ENCODE measurements at places on chromosomes 16 and 17.
A peak's percentile ranks its signal among the peaks of the same experiment; 100 is the strongest.

- DNase-seq = no peak
Observed at GRCh38 chr16:27671410-27671809, 121.5 kb downstream of the KATNIP start.

DNA sequence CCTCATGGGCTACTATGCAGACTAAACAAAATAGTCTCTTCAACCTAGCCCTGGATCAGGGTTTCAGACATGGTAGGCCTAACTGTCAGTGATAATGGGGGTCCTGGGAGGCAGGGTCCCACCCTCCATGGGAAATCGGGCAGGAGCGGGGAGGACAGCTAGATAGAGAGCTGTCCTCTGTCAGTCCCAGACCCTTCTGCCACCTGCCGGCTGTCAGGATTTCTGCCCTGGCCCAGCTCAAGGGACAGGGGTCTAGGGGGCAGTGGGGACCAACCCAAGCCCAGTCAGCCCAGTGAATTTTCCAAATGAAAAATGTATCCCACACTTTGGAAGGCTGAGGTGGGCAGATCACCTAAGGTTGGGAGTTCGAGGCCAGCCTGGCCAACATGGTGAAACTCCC is 5.3 kb downstream of the CA7 start:
- DNase-seq = no peak

- peak; percentile 79 for DNase-seq
Observed at GRCh38 chr16:87317750-87318644, 805 bp upstream of the C16orf95 start.

- peak; percentile 24 for DNase-seq
Observed at GRCh38 chr16:53872248-53873221, 168.6 kb downstream of the FTO start.

- DNase-seq = no peak
Observed at GRCh38 chr17:45946841-45947256, 52.2 kb upstream of the STH start.

- DNase-seq = no peak
Observed at GRCh38 chr17:77419547-77420094, 278.9 kb downstream of the SEC14L1 start.

DNA sequence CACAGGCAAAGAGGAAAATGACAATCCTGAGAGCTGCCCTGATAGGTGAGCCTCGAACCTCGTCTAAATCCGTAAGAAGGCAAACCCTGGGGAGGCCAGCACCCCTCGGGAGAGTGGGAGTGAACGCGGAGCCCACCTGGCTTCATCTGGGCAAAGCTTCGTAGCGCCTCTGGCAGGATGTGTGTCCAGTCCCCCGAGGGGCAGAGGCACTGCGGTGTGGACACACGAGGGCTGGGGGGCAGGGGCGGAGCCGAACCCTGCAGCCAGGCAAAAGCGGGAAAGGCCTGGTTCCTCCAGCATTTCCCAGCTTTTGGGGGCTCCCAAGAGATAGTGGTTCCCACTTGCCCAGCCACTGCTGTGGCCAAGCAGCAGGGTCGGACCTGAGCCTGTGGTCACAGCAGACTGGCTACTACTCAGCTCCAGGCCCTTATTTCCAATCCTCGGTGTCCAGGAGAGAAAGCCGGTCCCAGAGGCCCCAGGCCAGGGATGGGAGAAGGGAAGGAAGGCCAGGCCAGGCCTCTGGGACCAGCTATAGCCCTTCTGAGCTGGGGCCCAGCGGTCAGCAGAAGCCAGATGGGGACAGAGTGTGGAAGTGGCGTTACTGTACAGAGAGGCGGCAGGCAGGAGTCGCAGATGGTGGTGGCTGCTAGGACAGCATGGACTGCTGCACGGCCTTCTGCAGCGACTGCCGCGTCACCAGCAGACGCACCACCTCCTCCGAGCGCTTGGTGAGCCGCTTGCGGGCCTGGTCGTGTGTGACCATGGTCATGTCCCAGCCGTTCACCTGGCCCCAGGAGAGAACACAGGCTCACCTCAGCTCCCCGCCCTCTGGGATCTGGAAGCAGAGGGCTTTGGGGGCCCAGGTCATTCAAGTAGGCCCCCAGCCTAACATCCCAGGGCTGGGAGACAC is 5.0 kb downstream of the TAX1BP3 start:
- DNase-seq = no peak

- no peak for DNase-seq
Observed at GRCh38 chr16:75074920-75075687, 41.5 kb downstream of the LDHD start.

GRCh38 chr16:1003391-1004347 is 22.1 kb downstream of the SOX8 start:
- DNase-seq = no peak

DNA sequence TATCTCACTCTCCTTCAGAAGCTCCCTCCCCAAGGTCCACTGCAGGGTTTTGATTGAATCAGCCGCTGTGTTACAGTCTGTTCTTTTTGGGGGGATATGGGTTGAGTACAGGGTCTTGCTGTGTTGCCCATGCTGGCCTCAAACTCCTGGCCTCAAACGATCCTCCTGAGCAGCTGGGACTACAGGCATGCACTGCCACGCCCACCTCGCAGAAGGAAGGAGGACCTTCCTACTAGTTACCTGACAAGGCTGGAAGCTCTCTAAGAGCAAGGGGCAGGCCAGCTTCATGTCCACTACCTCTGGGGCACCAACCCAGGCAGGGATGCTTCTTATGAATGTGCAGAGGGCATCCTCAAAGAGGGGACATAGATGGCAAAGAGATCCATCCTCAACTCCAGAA is 1.9 kb upstream of the MMP28 start:
- DNase-seq = no peak

- DNase-seq = peak; percentile 87
Observed at GRCh38 chr17:29568331-29569244, at the start of gene TP53I13. Gene TP53I13, plus strand, starts transcription at chr17:29568701. Its CDS starts 58 bp downstream, at chr17:29568759.

DNA sequence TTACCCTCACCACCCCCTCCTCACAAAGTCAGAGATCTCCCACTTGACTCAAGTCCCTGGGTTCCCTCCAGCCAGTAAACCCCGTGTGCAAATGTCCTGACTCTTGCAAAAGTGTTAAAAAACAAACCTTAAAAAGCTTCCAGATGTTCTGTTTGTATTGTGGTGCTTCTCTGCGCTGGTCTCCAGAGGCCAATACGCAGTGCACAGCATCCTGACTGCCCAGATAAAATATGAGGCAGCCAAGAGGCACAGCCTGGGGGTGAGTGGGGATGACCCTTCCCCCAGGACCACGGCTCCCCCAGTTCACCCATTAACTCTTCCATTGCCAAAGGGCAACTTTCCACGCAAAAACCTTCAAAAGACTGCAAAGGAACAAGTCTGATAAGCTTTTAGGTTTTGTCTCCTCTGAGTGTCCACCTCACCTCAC is 291.8 kb downstream of the SOX9 start:
- DNase-seq = no peak

DNA sequence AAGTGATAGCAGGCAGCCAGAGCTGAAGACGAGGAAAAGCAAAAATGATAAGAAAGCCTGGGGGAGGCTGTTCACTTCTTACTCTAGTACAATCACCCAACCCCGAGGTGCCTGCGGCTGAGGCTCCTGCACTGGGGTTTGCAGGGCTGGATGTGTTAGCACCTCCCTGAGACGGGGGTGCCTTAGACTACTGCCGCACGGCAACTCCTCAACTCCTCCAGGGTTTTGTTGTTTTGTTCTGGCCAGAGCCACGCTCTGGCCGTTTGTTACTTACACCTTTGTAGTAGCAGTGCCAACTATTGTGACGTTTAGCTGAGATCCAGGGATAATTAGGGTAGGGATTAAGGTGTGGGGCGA is 51.5 kb downstream of the LDHD start:
- no peak for DNase-seq

DNA sequence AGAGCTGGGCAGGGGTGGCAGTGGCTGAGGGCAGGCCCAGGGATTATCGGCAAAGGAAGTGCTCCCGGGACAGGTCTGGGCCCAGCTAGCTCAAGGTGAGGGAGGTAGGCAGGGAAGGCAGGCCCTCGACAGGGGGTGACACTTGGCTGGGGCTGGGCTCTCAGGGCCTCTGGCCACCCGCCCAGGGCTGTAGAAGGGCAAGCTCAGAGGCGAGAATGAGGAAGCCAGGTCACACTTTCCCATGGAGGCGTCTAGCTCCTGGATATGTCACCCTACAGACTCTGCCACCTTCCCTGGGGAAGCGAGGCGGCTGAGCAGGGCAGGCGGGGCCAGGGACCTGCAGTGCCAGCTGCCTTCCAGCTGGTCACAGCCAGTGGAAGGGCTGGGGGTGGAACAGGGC is 19.1 kb downstream of the FAM83G start:
- DNase-seq = no peak

DNA sequence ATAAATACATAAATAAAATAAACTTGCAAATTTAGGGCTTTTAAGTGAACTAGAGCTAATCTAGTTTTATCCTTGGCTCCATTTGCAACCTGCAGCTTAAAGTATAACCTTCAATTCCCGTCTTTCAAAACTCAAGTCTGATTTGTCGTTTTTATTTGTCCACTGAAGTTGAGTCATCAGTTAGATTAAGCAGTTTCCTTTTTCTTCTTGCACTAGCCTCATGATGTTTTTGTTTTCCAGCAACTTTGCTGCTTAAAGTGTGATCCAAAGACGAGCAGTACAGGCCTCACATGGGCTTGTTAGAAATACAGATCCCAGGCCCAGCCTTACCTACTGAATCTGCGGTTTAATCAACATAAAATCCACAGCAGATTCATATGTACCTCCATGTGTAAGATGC is 13.8 kb downstream of the ARSG start:
- DNase-seq = no peak

GRCh38 chr16:87407511-87408112 is 15.5 kb downstream of the MAP1LC3B start:
- no peak for DNase-seq

DNA sequence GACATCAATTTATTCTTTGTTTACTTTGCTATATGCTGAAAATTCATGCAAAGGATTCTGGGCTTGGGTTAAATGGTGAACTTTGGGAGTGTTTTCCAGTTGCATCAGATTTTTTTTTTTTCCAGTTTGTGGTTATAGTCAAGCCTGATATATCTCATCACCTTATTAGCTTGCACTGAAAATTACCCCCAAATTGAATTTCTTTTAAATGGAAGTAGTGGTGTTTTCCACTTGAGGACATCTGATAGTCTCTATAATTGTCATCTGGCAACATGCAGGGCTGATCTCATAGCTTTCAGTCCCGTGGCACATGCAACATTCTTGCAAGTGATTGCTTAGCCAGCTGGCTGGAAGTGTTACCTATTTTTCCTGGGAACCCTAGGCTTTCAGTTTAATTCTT is 4.7 kb upstream of the KRTAP3-1 start:
- DNase-seq = peak; percentile 36

DNA sequence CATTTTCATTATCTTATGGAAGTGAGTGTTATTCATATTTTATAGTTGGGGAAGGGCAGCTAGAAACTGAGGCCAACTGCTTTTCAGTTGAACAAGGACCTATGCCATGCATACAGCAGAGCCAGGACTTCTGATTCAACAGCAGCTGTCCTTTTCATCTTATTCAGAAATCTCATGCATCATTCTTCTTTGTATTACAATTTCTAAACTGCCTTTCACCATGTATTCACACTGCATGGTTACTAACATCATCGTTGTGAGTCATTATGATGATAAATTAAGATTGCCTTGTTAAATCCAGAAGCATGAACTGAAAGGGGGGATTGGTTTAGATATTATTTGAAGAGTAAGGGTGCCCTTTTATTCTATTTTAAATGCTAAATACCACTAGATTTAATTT is 1470.1 kb upstream of the GOT2 start:
- DNase-seq = no peak

DNA sequence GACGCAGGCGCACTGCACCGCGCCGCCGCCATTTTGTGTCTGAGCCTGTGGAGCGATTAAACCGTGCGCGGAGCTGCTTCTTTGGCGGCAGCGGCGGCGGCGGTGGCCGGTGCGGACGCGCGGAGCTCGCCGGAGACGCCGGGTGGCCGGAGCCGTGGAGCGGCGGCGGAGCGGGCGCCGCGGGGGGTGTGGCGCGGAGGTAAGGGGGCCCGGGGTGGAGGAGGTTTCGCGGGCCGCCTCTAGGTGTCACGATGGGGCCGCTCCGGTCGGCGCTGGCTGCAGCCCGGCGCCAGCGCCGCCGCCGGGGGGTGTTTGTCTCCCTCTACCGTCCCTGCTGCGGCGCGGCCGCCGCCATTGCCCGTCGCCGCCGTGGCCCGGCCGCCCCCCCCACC is at the start of gene CTCF:
TSS of gene CTCF (plus strand) at position 1 of the 392 bp plus-strand sequence. CDS start 48,307 bp downstream, outside the sequence.
- peak; percentile 90 for DNase-seq

- DNase-seq = no peak
Observed at GRCh38 chr17:42413464-42414040, 9.5 kb downstream of the CAVIN1 start.

DNA sequence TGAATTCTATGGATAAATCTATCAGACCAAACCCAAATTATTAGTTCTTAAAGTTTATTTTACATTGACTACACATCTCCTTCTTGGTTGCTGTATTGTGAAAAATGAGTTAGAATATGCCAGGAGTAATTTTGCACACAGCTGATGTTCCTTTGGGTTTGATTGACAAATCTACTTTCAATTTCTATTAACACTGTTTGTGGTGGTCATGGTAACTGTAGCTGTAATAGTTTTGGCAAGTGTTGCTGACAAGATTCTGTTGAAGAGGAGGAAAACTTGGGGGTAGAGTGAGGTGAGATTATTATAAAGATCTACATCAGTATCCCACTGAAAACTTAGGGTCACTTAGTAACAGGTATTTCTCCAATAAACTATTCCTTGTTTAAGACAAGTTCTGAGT is 30.3 kb downstream of the MRTFB start:
- DNase-seq = no peak

DNA sequence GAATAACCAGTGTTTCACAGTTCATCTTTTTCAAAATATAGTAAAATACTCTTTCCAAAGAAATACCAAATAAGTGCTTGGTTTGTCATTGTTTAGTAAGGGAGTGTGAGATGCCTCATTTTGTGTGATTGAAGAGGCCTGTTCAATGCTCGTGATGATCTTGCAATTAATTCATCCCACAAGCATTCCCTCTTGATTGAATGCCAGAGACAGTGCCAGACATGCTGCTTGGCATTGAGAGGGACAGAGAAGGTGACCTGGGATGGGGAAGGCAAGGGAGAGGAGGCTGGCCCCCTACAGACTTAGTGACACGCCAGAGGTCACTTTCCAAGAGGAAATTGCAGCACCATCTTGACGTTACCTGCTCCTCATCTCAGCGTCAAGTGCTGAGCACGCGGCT is 49.3 kb downstream of the CLEC16A start:
- no peak for DNase-seq

DNA sequence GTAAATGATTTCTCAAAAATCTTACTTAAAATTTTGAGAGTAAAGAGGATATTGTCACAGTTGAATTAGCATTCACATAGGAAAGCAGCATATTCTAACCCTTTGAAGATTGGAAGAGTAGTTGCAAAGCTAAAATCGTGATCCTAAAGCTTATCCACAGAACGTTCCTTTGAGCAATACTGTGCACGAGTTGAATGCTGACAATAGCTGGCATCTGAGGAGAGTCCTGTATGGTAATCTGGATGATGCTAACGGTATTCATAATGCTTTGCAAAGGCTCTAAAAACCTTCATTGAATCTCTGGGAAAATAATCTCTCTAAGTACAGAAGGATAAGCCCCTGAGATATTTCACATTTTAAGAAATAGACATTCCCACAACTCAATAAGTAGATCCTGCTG is 354.6 kb downstream of the CDH8 start:
- DNase-seq = no peak

GRCh38 chr16:68091380-68092261 is 6.5 kb downstream of the NFATC3 start:
- DNase-seq = peak; percentile 34

Data from AG08396 (cell line).